Caco-2 (cell line): ENCODE measurements at places on chromosomes 3 and 15. TPM values are rescaled to one million over a fixed set of nuclear protein-coding genes. Genes with fewer than 3 reads are reported as not detected.

FOXB1 gene
- total RNA-seq = not detected in 2 replicates

ALPK3 gene
- 0.43 and 0.95 TPM in 2 replicates for total RNA-seq

TIGIT gene
- total RNA-seq = not detected in 2 replicates

FANCD2 gene
- total RNA-seq = 35.6 and 36.5 TPM in 2 replicates

NSUN3 gene
- total RNA-seq = 7.1 and 9.6 TPM in 2 replicates

ATP13A4 gene
- total RNA-seq = 1.2 and 1.4 TPM in 2 replicates

ISLR gene
- total RNA-seq = not detected in 2 replicates

SNURF gene
- total RNA-seq = 10.7 and 32.4 TPM in 2 replicates

RASGRP1 gene
- total RNA-seq = 6.0 and 7.3 TPM in 2 replicates
